ENCODE measurements at places on chromosomes 7 and 10. TPM values are rescaled to one million over a fixed set of nuclear protein-coding genes. Genes with fewer than 3 reads are reported as not detected.
A peak's percentile ranks its signal among the peaks of the same experiment; 100 is the strongest.

GRCh38 chr7:112184455-112184854 is 21.7 kb downstream of the DOCK4 start:
- no peak for DNase-seq

- DNase-seq = peak; percentile 54
These were observed 36.0 kb downstream of the NRCAM start for GRCh38 chr7:108419961-108420908.

The XRCC2 gene
- total RNA-seq = 1.7 TPM

The ANKRD26 gene
- total RNA-seq = 5.0 TPM

The BTRC gene
- 7.2 TPM for total RNA-seq

The STEAP4 gene
- total RNA-seq = not detected

DNA sequence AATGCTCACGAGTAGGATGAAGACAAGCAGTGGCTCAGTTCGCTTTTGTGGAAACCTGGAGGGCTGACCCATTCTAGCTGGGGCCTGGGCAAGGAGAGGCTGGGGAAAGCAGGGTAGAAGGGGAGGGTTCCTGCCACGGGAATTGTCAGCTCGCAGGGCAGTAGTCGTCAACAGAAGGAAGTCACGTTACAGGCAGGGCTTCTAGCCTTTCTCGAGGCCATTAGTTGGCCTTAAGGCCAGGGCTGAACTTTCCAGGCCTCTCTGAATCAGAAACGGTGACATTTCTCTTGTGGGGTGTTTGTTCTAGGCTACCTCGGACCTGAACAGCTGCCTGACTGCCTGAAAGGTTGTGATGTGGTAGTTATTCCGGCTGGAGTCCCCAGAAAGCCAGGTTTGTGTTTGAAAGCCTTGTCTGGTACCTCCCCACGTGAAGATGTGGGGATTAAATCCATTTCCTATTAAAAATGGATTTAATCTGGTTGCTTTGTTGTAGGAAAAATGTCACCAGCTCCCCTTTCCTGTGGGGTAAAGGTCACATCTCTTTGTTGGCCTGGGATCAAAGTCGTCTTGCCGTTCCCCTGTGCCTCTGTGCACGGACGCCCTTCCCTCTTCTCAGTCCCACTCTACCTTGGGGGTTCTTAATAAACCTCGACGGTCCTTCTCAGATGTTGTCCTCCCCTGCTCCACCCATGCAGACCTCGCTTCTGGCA is 9.4 kb downstream of the MDH2 start:
- no peak for DNase-seq

DNA sequence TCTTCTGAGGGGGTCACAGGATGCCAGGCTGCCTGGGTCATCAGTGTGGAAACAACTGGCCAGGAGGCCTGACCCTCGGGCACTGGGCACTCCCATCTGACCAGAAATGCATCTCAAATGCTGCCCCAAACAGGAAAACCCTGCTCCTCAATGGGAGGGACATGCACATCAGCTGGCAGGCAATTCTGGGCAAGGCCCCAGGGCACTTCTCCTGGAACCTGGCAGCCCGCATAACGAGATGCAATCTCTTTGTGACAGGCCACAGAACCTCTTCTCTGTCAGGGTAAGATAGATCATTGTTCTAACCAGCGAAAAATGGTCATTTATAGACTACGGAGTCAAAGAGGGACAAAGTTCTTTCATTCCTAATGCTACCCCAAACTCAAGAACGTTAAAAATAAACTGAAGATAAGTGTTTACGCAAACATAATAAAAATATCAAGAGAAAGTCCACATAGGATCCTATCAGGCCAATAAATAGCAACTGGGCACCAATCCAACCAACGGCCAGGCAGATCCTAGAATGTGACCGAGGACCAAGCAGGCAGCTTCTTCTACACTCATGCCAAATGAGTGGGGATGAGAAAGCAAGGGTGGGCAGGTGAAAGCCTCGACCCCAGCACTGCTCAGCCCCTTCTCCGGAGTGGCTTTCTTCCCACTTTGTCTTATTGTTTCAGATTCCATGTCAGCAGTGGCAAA is 212.3 kb downstream of the TCERG1L start:
- no peak for DNase-seq

The LIPK gene
- total RNA-seq = not detected

DNA sequence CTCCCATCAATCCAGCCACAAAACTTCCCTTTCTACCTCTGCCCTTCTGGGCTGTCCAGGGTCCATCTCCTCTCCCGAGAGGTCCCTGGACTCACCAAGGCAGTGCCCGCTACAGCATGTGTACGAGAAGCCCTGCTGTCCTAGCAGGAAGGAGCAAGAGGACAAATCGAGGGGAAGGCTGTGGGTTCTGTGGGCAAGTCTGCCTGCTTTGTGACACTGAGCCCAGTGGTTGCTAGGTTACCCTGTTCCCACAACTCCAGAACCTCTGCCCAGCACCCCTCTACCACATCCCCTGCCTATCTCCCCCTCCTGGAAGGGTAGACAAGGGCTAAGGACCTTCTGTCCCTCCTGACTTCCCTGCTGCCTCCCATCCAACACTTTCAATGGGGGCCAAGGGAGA is at the start of gene TBATA:
Gene TBATA, minus strand, starts transcription at position 188 of the 400 bp plus-strand sequence. CDS start 1,998 bp downstream, outside the sequence.
- DNase-seq = no peak

GRCh38 chr10:75367021-75367487 is 34.5 kb downstream of the ZNF503 start:
- DNase-seq = no peak

DNA sequence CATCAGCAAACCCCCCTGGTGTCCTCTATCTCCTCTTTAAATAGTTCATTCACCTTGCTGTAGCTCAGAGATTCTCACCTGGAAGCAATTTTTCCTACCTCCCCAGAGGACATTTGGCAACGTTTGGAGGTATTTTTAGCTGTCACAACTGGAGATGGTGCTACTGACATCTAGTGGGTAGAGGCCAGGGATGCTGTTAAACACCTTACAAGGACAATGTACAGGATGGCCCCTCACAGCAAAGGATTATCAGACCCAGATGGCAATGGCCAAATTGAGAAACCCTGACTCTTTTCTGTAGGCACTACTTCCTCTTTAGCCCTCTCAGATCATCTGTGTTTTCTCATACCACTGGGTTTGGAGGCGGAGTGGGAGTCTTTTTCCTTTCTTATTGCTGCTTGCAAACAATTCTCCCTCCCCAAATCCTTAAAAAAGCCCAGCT is 13.2 kb upstream of the TRA2A start:
- peak; percentile 58 for DNase-seq

GRCh38 chr10:88270871-88271713 is 312.0 kb downstream of the RNLS start:
- DNase-seq = peak; percentile 21

GRCh38 chr7:50712252-50713122 is 70.2 kb downstream of the GRB10 start:
- DNase-seq = no peak

DNA sequence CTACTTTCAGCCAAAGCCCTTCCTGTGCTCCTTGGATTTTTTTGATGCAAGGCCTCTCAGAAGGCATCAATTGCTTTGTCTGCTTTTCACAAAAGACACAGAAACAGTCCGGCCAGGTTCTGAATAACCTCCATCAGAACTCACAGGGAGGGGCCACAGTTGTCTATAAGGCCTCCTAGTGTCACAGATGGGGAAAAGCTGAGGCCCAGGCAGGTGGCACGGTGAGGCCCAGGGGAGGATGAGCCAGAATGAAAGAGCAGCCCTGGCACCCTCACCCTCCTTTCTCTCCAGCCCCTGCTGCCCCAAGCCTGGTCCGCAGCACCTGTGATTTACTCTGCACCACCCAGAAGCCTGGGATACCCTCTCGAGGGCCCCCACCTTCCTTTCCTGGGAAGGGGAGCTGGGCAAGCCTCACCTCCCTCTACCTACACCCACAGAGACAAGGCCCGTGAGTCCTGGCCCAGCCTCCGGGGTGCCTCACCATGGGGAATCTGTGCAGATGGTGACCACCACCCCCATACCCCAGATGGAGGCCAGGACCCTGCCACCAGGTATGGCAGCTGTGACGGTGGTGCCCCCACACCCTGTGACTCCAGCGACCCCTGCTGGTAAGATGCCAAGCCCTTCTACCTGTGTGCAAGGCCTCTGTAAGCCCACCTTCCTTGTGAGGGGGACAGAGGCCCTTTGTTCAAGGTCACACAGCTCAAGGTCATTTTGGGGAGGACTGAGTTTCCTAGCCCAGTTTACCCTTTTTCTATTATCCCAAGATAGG is 26.2 kb upstream of the ZNF467 start:
- peak; percentile 14 for DNase-seq

The CYP3A5 gene
- not detected for total RNA-seq

DNA sequence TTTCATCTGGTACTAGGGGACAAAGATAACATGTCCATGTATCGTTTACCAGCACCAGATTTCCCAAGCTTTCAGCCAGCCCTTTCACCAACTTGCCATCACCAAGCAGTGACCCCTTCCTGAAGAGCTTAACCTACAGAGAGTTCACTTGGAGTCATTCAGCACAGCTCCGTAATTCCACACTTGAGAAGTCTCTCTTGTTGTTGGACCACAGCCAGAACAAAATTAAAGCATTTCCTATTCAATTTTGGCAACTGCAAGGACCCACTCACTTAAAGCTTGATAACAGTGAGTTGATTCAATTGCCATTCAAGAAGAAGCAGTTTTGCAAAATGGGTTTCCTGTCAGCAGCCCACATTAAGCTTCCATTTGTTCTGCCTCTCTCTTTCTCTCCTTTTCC is 88.5 kb upstream of the LRRTM3 start:
- no peak for DNase-seq

DNA sequence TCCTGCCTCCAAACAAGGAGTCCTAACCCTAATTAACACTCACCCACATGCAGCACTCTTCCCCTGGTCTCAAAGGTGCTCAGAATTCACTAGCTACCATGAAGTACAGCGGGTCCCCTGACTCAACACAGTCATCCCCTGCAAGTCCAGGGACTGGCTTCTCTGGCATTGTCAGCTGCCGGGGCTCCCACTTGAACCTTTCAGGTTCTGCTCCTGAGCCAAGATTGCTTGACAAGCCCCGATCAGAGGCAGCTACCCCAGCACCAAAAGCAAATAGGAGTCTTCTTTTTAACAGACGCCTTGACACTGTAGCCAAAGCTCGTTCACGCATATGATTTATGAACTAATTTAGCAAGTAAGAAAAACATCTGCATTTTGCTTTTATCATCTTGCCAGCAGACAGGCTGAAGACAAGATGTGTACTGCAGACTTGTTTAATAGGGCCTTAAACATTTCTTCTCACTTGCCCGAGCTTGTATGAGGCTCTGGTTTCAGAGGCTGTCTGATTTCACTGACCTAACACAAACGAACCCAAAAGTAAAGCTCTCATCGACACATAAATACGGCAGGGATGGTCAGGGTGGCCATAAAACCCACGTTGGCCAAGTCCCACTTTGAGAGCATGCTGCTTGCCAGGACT is 67.6 kb upstream of the ADAM12 start:
- no peak for DNase-seq

DNA sequence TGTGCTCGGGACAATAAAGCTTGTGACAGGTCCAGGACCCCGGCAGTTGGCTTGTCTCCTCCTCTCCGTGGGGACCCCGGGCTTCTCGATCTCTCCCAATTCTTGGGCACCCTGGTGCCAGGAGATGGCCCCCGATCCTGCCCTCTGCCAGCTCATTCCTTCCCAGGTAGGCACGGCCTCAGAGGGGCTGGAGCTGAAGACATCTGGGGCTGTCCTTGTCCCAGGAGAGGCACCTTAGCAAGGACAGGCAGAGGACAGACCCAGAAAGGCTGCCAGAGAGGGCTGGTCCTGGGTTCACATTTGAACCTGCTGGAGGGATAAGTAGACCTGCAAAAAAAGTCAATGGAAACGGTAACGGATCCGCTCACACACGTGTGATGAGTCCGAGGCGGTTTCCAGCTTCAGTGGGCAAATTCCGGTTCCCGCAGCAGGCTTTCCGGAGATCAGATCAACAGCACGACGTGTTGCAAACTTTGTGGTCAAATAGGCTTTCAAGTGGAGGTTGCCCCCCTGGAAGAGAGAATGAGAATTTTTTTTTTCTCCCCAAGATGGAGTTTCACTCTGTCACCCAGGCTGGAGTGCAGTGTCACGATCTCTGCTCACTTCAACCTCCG is 47.7 kb upstream of the GTF2IRD1 start:
- DNase-seq = peak; percentile 20

The PTPRZ1 gene
- total RNA-seq = not detected

DNA sequence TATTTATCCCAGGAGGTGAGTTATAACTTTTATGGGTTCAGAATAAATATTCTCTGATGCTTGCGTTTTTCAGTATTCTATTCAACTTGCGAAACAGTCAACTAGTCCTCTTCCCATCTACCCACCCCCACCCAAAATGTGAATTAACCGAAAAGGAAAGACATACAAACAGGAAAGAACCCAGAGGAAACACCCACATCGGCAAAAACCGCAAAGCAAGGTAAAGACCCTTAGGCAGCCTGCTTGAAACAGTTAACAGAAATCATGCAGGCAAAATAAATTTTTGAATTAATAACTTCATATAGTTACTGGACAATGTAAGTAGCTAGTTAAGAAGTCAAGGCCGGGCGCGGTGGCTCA is 5.4 kb downstream of the ZC3HAV1 start:
- DNase-seq = peak; percentile 11

DNA sequence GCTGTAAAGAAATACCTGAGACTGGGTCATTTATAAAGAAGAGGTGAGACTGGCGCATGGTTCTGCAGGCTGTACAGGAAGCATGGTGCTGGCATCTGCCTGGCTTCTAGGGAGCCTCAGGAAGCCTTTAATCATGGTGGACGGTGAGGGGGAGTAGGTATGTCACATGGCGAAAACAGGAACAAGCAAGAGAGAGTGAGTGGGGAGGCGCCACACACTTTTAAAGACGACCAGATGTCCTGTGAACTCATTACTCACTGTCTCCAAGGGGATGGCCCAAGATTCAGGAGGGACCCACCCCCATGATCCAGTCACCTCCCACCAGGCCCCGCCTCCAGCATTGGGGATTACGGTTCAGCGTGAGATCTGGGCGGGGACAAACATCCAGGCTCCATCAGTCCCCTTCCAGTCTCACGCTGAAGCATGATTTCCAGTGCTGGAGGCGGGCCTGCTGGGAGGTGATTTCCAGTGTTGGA is 3.2 kb downstream of the ZNF316 start:
- peak; percentile 66 for DNase-seq

DNA sequence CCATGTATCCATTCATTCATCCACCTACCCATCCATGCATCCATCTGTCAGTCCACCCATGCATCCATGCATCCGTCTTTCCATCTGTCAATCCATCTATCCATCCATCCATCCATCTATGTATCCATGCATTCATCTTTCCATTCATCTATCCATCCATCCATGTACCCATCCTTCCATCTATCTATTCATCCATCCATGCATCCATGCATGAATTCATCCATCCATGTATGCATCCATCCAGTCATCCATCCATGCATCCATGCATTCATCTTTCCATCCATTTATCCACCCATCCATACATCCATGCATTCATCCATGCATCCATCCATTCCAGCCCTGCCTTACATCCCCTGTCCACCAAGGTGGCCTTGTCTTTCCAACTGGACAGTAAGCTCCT is 45.7 kb downstream of the SORCS3 start:
- no peak for DNase-seq

DNA sequence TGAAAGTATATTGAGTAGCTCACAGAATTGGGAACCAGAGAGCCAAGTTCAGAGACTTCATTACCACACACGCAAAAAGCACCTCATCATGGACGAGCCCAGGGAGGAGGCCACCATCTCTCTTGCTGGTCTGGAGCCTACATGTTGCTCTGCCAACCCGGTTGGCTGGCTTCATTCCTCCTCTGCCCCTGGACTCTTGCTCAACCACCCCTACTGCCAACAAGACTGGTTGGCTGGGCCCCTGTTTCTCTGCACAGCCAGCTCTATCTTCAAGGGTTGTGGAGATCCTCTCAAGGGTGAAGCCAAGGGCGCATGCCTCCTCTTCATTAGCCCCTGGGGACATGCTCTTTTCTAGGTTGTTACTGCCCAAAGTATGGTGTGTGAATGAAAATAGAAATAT is 142.7 kb downstream of the JCAD start:
- DNase-seq = no peak

GRCh38 chr10:78700413-78700812 is 368.4 kb upstream of the ZMIZ1 start:
- peak; percentile 87 for DNase-seq

The ADRB1 gene
- total RNA-seq = 54.4 TPM

Data from lung microvascular endothelial cell (primary cell).